ENCODE measurements at places on chromosomes 5 and 9.
A peak's percentile ranks its signal among the peaks of the same experiment; 100 is the strongest.

- peak; percentile 28 for DNase-seq
These were observed 250.0 kb downstream of the NR3C1 start for GRCh38 chr5:143153332-143154119.

DNA sequence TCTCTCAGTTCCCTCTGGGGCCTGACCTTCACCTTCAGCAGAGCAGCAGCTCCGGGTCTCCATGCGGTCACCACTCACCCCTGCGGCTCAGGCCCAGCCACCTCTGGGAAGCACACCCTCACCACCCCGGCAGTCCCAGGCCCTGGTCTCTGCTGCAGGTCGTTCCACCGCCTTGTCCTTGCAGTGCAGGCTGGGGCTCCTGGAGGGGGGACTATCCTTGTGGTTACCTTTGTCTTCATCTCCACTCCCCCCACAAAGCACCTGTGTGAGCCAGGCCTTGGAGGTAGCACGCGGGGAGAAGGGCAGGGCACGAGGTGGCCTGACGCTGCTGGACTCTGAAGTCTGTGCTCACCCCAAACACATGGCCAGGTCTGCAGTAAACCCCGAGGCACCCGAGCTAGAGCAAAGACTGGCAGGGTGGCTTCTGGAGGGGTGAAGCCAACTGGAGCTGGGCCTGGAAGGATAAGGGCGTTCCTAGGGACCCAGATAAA is 33.2 kb upstream of the RXRA start:
- no peak for DNase-seq

DNA sequence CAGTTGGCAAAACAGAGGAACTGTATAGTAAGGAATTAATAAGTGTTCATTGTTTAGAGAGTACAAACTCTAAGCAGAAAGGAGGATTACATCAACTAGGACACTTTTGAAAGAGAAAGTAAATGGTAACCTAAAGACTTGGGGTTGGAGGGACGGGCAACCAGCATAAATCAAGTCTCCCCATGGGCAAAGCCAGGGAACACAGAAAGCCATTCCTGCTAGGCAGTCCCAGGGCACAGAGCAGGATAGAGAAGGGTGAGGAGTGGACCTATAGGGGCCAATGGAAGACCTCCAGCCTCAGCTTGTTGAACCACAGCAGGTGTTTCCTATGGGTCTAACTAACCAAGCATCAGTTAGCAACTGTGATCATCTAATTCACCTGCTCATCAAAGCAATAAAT is 9.2 kb upstream of the ERAP1 start:
- no peak for DNase-seq

GRCh38 chr9:35611230-35611797 is 6.3 kb downstream of the TESK1 start:
- DNase-seq: peak; percentile 59

DNA sequence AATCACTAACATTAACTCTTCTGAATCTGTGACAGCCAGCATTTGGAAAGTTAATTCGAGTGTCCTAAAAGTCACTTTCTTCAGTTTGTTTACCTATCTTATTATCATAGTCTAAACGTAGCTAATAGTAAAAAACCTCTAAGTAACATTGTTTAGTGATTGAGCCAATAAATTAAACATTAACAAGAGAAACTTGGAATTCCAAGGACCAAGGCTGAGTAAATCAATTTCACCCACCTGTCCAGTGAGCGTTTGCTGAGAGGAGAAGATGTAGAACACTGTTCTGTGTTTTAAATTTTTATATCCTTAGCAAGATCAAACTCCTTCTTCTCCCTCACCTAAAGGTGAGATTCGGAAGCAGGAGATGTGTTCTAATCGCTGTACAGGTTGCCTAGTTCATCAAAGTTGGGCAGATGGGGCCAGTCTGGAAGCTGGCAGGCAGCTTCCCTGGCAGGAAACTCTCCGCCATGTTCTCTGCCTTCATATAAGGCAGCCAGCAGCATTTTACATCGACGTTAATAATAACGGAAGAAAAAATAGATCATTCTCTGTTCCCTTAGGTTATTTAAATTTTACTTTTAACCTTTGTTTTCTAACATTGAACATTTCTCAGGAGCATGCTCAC is 89.2 kb downstream of the DAPK1 start:
- DNase-seq: no peak

DNA sequence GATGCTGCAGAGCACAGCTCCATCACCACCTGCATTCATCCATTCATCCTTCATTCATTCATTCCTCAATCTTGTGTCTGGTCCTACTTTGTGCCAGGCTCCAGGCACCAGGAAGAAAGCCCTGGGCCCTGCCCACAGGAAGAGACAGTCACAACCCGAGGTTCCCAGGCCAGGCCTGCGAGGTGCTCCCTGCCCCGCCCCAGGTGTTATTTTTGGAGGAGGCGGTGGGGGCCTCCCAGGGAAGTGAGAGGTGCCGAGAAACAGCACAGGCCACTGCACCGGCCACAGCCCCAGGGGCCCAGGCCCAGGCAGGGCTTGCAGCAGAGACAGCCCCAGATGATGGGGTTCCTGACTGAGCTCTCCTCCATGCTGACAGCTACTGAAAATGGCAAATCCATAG is 33.4 kb downstream of the VAV2 start:
- no peak for DNase-seq

DNA sequence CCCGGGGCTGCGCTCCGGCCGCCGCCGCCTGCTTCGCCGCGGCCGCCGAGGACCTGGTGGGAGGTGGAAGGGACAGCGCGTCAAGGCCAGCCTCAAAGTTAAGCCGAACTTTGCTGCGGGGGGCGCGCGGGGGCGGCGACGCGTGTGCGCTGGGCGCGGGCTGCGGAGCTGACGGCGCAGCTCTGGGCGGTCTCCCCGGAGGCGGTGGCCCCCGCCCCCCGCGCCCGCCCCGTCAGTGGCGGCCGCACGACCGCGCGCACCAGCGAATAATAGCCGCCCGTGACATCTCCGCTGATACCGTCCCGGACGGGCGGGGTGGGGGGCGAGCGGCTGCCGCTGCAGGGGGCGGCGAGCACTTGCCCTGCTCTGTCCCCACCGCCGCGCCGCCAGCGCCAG is 579 bp upstream of the FAM78A start:
- DNase-seq: no peak

DNA sequence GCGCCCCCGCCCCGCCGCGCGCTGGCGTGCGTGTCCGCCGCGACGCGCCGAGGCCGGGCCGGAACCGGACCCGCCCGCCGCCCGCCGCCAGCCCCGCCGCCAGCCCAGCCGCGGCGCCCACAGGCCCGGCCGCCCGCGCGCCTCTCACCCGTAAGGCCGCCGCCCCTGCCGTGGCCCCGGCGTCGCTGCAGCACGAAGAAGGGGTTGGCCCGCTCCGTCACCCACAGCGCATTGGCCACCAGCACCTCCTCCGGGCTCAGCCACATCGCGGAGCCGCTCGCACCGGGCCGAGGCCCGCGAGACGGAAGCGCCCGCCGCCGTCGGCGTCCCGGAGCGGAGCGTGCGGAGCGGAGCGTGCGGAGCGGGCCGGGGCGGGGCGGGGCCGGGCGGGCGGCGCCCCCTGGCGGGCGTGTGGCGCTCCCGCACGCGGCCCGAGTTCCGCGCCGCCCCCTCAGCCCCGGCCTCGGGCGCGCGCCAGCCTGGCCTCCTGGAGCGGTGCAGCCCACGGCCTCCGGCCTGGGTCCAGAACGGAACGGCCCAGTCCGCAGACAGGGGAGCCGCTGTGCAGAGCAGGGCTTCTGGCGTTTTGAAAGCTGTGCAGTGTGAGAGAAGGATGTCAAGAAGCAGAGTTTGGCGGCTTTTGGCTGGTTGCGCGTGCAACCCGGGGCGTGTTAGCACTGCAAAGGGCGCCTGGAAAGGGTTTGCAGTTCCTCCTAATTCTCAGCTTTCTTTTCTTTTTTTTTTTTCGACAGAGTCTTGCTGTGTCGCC is at the start of gene TBC1D9B:
TBC1D9B (minus strand) TSS at position 342 of the 769 bp plus-strand sequence; CDS start at position 266, 76 bp downstream.
- DNase-seq: peak; percentile 70

DNA sequence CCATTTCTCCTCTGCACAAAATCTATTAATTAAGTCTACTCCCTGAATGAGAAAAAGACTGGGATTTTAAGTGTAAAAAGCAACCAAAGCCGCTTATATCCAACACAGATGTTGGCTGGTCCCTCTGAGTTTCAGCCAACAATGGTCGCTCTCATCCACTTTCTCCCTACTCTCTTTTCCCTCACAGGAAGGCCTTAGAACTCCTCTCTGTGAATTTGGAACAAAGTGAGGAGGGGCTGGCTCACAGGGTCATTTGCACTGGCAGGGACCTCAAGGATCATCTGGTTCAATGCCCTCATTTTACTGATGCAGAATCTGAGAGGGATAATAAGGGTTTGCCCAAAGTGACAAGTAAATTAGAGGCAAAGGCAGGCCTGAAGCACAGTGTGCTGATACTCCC is 64.0 kb downstream of the DPYSL3 start:
- DNase-seq: no peak

GRCh38 chr5:113232667-113233066 is 202.1 kb downstream of the TSSK1B start:
- DNase-seq: peak; percentile 33

- DNase-seq: no peak
These were observed 40.9 kb upstream of the F2RL2 start for GRCh38 chr5:76664079-76664478.

DNA sequence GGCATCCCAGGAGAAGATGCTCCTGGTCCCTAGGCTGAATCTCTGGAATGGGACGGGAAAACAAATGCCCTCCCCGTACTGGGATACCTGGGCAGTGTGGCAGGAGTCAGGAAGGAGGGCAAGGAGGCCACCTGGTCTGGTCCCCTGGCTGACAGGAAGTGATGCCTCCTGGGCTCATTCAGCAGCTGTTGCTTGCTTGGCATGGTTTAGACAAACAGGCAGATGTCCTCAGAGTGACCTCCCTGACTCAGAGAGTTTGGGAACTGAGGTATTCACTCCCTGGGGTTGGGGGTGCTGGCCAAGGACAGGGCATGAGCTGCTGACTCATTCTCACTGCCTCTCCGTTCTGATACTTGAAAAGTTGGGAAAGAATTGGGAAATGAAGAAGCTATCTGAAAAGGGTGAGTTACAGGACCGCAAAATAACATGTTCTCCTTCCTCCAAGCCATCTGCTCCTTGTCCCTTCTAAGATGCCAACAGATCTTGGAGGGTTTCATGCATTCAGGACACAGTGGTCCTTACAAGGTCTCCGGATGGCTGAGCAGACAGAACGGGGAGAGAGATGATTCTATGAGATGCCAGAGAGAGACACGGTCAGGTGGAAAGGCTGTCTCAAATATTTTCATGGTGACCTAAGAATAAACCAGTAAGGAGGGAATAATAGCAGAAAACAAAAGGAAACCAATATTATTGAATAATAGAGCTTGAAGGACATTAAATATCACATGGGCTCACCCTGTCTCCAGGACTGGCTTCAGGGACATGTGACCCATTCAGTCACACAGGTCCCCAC is 534.5 kb downstream of the BNC2 start:
- peak; percentile 59 for DNase-seq

DNA sequence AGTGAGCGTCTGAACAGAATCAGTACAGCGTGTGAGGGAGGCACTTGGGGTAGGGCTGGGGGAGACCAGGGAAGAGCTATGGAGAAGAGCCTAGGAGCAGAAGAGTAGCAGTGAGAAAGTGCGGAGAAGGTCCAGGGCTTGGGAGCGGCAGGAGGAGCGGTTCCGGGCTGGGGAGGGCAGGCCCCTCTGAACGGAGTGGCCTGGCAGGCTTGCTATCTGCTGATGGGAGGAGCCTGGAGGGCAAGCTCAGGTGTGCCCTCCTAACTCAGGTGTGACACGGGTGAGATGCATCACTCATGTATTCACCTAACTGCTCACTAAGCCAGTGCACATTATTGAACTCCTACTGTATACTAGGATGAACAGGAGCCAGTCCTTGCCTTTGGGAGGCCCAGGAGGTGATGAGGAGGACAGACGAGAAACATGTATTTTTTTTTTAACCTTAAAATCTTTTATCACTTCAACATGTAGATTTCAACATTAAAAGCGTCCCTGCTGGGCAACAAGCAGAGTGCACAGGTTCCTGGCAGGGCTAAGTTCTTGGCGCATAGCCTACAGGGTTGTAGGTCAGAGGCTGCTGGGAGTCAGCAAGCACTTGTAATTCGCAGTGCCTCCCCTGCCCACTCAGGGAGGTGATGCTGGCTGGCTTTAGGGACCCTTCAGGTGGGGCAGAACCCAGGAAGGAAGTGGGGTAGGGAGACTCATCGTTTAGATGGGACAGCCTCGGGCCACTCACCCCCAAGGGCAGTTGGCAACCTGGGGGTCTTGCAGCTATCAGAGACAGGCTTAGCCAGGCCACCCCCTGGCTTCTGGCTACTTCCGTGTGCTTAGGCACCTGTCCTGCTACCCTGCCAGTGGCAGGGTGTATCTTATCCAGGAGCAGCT is 55.5 kb downstream of the TMOD1 start:
- DNase-seq: peak; percentile 76

GRCh38 chr5:147063943-147064342 is 170.9 kb upstream of the STK32A start:
- no peak for DNase-seq

DNA sequence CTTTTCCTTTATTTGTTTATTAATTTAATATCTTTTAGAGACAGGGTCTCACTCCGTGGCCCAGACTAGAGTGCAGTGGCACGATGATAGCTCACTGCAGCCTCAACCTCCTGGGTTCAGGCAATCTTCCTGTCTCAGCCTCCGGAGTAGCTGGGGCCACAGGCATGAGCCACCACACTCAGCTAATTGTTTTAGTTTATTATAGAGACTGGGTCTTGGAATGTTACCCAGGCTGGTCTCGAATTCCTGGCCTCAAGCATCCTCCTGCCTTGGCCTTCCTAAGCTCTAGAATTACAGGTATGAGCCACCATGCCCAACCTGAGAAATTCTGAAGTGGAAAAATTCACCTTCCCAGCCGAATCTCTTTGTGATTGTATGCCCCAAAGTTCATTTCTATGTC is 139.4 kb upstream of the SLC12A2 start:
- DNase-seq: no peak

DNA sequence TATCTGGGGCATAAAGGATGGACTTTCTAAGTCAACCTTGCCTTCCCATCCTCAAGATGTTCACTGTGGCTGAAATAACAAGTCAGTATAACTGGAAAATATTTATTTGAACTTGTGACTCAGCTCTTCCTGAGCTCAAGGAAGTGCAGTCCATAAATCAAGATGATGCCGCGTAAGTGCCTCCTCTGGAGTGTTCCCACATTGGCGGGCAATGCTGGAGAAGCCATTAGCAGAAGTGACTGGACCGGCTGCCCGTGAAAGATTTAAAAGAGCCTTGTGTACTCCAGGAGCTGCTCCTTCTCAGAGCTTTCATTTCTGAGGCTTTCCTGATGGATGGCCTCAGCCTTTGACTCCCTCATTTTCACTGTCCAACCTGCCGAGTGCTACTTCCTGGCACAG is 17.4 kb downstream of the TMOD1 start:
- no peak for DNase-seq

DNA sequence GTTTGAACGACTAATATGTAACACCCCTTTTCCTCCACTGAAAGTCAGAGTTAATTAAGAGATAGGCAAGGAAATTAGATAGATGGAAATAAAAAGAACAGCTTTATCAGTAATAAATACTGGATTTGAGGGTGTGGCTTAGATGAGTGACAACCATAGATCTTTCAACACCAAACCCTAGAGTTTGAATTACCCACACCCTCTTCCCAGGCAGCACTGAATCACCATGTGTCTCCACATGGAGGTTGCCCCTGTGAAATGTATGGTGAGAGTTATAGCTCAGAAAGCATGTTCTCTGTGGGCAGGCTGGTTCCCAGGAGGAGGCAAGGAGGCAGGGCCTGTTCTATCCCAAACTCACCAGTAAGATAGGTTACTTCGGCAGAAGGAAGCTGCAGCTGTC is 69.7 kb downstream of the TMEM174 start:
- no peak for DNase-seq

GRCh38 chr9:79263628-79264027 is 308.1 kb upstream of the TLE4 start:
- no peak for DNase-seq
